A673 (cell line): ENCODE measurements at places on chromosomes 5 and 9.

GRCh38 chr5:154372661-154373060, 73.1 kb upstream of the SAP30L start:
- no peak for DNase-seq
- no peak overlapping the region for H3K27ac ChIP-seq
- H3K4me1 ChIP-seq: peaks cover 47% of the 10 kb centered on the region
- no peak overlapping the region for H3K4me3 ChIP-seq
- H3K36me3 ChIP-seq: no peaks in the 10 kb centered on the region
- no peaks in the 10 kb centered on the region for H3K27me3 ChIP-seq

DNA sequence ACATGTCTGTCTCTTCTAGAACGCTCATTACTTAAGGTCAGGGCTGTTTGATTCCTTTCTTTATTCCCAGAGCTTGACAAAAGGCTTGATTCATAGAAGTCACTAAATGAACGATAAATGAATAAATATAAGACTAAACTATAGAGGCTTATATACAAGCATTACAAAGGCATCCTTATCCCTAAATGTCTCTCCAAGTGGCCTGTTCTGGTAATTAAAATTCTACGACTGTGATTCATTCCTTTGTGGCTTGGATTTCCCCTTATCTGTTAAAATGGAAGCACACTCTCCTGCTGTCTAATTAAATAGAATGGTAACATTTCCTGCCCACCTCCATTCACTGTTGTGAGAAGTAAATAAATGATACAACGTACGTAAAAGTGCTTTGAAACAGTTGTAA, 49.5 kb downstream of the C7 start:
- no peaks in the 10 kb centered on the region for H3K36me3 ChIP-seq
- DNase-seq: peak; percentile 18
- no peak overlapping the region for H3K4me3 ChIP-seq
- H3K27ac ChIP-seq: no peak overlapping the region

DNA sequence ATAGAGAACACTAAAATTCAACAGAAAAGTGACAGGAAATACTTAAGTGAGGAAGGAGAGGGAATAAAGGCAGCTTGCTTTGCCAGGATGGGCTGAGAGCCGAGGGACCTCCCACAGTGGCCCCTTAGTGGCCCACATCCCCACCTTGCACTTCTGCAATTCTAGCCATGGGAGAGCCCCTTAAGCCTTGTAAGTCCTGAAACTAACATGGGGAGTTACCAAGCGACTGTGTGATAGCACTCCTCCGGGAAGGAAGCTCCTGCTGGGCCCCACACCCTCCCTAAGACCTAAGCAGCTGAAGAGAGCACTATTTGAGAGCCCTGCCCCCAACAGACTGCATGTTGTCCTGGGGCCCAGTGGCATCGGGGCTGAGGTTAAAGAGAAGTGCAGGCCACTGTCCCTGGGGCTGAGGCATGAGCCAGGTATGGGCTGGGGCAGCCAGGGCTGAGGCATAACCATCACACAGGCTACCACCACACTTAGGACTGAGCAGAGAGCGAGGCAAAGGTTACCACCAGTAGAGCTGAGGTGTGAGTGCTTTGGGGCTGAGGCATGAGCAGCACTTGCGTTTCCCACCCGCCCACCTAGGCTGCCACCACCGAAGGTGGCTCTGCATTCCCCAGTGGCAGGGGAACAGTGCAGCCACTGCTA, 301.8 kb upstream of the TRPC7 start:
- no peak overlapping the region for H3K27ac ChIP-seq
- peaks cover 11% of the 10 kb centered on the region for H3K27me3 ChIP-seq
- H3K36me3 ChIP-seq: no peaks in the 10 kb centered on the region
- H3K4me3 ChIP-seq: no peak overlapping the region
- DNase-seq: peak; percentile 30

- DNase-seq: peak; percentile 22
- H3K4me3 ChIP-seq: peak overlapping the region; percentile 35
- H3K36me3 ChIP-seq: no peaks in the 10 kb centered on the region
- H3K4me1 ChIP-seq: no peaks in the 10 kb centered on the region
- peaks cover 90% of the 10 kb centered on the region for H3K27me3 ChIP-seq
These were observed 24.5 kb downstream of the LECT2 start for GRCh38 chr5:135930029-135930948.

DNA sequence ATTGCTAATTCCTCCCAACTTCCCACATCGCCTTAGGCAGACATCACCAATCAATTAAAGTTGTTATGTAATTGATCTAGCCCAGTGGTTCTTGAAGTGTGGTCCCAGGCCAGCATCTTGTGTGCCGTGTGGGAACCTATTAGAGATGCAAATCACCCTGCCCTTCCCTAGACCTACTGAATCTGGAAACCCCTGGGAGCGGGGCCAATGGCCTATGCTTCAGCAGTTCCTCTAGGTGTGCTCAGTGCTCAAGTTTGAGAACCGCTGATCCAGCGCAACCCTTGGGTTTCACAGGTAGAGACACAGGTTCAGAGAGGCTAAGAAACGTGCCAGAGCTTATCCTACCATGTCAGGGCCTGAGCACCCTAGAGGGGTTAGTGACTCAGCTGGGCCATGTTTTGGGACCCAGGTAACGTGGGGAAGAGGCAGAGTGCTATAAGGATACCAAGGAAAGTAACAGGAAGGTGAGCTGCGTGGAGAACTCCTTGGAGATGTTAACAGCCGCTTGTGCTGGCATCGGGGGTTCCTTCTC, 4.4 kb downstream of the SLC34A1 start:
- H3K4me1 ChIP-seq: peaks cover 4% of the 10 kb centered on the region
- no peaks in the 10 kb centered on the region for H3K27me3 ChIP-seq
- no peak overlapping the region for H3K27ac ChIP-seq

GRCh38 chr5:112921833-112922817, at the start of gene REEP5:
Gene REEP5, minus strand, starts transcription at chr5:112922227. Its CDS starts 37 bp downstream, at chr5:112922190.
- peak within 1 kb of the TSS; percentile 86 for H3K27ac ChIP-seq
- peaks cover 27% of the 10 kb centered on the region for H3K36me3 ChIP-seq
- H3K4me3 ChIP-seq: peak within 1 kb of the TSS; percentile 79
- DNase-seq: peak; percentile 93
